SHP77 treated with DMSO at 0.1 percent for 48 hours (cell line): ENCODE measurements at places on chromosomes 11 and 22.

- no peak for DNase-seq
Observed at GRCh38 chr22:47168900-47169800, 406.7 kb downstream of the TBC1D22A start.

- DNase-seq: no peak
Observed at GRCh38 chr22:44436736-44437135, 61.3 kb downstream of the RTL6 start.

GRCh38 chr11:44826922-44827643 lies 100.3 kb downstream of the TSPAN18 start:
- no peak for DNase-seq

DNA sequence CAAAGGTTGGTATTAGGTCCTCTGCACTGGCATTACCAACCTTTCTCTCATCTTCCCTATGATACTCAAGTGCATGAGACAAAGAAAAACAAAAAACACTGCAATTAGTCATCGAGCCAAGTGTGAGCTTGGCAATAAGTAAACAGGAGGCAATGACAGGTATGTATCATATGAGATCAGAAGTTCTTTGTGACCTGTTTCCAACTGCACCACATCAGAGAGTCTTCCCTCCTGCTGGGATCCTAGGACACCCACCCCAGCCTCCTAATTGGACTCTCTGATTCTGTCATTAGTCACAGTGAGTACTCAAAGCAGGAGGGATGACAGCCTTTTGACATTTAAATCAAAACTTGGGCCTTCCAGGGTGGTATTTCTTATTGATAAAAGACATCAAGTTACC lies 7.8 kb upstream of the JAML start:
- no peak for DNase-seq

GRCh38 chr11:111777094-111778046 lies 11.2 kb upstream of the PPP2R1B start:
- peak; percentile 50 for DNase-seq

DNA sequence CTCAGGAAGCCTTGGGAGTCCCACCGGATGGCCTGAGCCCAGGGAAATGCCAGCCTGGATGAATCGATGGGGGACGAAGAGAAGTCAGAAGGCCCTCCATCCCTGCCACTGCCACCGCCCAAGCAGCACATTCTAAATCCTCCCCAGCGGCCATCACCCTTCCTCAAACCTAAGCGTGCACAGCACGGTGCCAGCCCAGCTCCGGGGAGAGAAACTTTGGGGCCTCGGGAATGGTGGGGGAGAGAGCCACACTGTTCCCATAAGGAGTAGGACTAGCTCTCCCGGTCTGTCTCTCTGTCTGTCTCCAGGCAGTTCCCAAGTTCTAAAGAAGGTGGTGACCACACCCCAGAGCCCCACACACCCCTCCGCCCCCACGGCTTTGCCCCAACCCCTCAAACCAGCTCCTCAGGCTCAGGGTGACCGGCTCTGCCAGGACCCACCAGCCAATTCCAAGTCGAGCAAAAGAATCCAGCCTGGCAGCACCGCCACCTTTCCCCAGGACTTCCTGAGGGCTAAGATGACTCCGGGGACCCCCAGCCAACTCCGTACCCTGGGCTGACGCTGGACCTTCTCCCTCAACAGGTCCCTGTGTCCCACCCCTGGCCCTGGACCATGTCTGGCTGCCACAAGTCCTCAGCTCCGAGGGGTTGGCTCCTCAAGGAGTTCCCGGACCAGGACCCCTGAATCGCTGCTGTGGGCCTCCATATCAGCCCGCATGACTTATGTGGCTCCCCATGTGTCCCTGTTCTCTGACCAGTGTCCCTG lies 2.7 kb downstream of the AHNAK start:
- no peak for DNase-seq

- DNase-seq: no peak
Observed at GRCh38 chr11:112290493-112290850, 29.8 kb upstream of the PLET1 start.

GRCh38 chr22:30413745-30414524 lies 11.6 kb upstream of the MTFP1 start:
- no peak for DNase-seq

GRCh38 chr22:29765905-29766631 lies 739 bp downstream of the ZMAT5 start:
- no peak for DNase-seq

DNA sequence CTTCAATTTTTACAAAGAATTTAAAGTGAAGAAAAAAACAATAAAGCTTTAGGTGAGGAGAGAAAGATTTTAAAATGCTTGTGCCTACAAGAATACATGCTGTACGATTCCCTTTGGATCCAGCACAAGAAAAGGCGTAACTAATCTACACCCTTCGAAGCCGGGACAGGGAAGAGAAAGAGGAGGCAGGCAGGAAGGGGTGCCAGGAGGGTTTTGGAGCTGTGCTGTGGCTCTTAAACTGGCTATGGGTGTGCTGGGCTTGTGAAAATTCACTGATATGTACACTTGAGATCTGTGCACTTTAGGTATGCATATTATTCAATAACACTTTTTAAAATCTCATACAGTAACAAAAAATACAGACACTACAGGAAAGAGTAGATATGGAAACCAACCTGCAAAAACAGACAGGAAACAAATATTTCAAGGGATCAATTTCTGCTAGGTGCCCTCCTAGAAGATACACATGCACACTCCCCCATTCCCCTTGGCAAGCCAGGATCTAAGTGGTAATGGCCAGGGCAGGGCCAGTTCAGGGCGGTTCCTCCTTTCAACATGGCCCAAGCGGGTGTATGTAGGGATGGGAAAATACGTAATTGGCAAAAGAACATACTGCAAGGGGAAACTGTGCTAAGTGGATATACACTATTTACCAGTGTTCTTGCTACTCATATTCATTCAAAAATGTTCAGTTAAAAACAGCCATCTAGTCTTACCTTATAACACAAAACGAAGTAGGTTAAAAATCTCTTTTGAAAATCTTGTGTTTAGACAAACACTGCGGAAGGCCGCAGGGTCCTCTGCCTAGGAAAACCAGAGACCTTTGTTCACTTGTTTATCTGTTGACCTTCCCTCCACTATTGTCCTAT lies 54.2 kb downstream of the PACSIN2 start:
- no peak for DNase-seq

DNA sequence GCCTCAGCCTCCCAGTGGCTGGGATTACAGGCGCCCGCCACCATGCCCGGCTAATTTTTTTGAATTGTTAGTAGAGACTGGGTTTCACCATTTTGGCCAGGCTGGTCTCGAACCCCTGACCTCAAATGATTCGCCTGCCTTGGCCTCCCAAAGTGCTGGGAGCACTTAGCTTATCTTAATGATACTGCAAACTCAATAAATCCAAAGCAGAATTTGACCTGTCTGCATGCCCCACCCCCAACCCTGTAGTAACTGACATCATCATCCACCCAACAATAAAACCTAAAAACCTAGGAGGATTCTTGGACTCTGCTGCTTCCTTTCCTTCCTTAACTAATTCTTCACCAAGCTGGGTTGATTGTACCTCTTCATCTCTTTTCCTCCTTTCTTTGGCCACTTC lies 6.3 kb upstream of the ADSL start:
- no peak for DNase-seq

DNA sequence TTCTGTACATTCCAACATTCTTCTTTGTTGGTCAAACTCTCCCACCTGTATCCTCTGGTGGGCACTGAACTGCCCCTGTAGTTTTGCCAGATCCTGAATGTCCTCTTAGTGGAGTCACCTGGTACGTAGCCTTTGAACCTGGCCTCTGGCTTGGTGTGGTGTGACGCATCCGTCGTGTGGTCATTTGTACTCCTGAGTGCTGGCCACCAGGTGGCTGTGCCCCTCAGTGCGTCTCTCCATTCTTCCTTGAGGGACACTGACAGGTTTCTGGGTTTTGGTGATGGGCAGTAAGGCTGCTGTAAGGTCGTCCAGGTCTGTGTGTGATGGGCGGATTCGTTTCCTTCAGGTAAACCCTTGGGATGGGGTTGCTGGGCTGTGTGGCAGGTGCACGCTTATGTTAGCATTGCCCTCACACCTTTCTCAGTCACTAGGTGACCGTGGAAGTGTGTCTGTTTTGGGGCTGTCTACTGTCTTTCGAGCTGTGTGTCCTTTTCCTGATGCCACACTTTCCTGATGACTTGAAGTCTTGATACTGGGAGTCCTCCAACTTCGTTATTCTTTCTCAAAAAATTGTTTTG lies 13.6 kb upstream of the RANBP1 start:
- no peak for DNase-seq

DNA sequence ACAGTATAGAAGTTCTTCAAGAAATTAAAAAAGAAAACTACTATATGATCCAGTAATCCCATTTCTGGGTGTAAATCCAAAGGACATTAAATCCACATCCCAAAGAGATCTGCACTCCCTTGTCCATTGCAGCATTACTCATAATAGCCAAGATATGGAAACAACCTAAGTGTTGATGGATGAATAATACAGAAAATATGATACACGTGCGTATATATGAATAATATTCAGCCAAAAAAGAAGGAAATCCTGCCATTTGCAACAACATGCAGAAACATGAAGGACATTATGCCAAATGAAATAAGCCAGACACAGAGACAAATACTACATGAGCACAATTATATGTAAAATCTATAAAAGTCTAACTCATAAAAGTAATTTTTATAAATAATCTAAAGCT lies 306.3 kb upstream of the ANO3 start:
- DNase-seq: no peak

DNA sequence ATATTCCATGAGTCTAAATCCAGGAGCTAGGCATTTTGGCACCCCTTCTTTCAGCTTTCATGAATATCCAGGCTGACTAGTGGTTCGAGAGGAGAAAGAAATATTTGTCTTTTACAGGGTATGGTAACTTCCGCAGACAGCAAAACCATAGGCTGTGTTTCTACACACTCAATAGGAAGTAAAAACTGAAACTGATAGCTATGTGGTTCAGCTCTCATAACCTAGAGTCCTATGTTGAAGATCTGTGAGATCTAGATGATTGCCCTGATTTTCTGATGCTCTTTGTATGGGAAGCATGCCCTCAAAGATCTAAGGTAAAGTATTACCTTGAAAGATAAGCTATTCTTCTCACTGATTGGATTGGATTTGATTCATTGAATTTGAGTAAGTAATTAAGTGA lies 118.3 kb downstream of the CD44 start:
- no peak for DNase-seq

GRCh38 chr11:68372114-68372513 lies 59.7 kb downstream of the LRP5 start:
- DNase-seq: no peak

GRCh38 chr11:127119356-127119755 lies 118.8 kb upstream of the KIRREL3 start:
- DNase-seq: no peak

- no peak for DNase-seq
Observed at GRCh38 chr11:132045107-132045506, 674.7 kb downstream of the NTM start.

GRCh38 chr11:15113381-15113780 lies 1.3 kb upstream of the INSC start:
- no peak for DNase-seq
